ENCODE measurements at places on chromosomes 7 and 10.

DNA sequence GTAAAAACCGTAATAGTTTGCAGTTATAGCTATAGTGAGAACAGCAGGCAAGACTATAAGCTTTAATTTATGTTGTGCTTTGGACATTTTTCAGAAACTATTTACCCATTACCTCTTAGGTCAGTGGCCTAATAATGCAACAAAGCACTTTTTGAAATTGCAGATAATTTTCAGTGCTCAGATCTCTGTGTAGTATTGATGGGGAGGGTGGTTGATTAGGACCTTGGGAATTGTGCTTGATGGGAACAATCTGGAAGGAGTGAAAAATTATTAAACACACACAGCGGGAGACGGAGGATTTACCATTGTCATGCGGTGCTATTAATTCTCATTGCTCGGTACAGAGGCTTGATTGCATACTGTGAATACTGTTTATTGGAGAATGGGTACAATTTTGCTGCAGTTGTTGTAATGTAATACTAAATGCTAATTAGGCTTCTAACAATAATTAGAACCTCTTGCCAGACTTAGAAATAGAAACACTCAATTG lies 304.8 kb downstream of the LRMDA start:
- DNase-seq: no peak

- DNase-seq: peak; percentile 72
Observed at GRCh38 chr7:24979470-24979862, 512 bp downstream of the OSBPL3 start.

GRCh38 chr10:130000918-130001317 lies 36.8 kb upstream of the EBF3 start:
- no peak for DNase-seq

- DNase-seq: no peak
Observed at GRCh38 chr7:15625466-15625865, 61.0 kb downstream of the MEOX2 start.

DNA sequence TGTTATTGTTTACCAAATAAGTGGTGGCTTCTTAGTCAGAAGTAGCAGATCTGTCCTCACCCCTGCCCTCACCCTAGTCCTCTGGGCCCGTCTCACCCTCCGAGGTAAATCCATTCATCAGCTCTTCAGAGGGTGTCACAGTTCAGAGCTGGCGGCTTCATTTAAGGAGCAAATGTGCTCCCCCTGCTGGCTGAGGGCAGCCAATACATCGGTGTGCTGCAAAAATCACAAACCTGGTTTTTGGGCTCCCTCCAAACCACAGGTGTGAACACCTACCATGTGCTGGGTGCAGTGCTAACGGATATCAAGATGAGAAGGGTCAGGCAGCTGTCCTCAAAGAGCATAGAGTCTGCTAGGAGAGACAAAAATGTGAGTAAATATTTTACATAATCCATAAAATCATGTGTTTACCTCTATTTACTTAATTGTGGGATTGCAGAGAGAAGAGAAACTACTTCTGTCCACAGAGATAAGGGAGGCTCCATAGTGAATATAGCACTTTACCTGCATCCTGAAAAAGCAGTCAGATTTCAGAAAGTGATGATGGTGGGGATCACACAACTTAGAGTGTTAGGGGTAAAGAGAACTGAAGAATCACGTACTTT lies 15.5 kb upstream of the CRTAC1 start:
- peak; percentile 75 for DNase-seq

GRCh38 chr7:4144811-4145510 lies 537.1 kb upstream of the FOXK1 start:
- no peak for DNase-seq

DNA sequence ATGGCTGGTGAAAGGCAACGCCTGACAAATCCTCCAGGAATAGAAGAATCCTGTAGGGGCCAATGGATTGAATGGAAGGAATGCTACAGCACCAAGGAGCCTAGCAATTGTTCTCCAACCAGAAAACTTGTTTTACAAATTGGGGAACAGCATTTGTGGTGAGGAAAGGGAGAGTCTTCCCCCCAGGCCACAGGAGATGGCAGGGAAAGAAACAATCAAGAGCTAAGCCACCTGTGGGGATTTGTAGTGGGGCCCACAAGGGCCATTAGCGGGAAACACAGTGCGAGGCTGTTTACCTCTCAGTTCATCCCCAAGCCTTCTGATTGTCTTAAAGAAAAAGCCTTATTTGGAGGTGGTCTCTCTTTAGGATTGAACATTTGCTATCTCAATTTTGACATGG lies 48.5 kb upstream of the KCNMA1 start:
- no peak for DNase-seq

DNA sequence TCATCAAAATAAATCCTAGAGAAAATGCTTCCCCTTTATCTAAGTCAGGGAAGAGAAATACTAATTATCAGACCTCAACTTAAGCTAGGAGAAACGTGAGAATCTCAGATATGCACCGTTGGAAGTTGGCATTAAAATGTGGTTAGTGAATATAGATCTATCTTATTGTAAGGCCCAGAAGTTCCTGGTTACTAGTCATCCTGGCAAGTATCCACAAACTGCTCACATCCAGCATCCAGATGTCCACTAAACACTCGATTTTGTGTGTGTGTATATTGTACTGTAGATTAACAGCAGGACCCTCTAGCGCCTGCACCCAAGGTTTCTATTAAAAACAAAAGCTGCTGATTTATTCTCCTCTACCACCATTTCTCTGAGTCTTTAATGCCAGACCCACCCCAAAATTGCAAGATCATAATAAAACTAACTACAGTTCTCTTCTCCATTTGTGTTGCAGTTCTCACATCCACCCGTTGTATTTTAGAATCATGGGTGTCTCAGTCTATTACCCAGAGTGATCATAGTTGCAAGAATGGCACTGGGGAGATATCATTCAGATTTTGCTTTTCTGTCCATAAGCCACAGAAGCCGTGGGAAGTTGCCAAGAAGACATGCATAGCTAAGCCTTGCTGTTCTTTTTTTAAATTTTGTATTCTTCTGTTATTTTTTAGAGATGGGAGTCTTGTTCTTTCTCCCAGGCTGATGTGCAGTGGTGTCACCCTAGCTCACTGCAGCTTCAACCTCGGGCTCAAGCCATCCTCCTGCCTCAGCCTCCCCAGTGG lies 165.4 kb downstream of the KIAA1217 start:
- no peak for DNase-seq

GRCh38 chr10:102040305-102041050 lies 15.5 kb downstream of the ARMH3 start:
- DNase-seq: no peak

GRCh38 chr7:18356191-18356645 lies 139.3 kb upstream of the HDAC9 start:
- peak; percentile 76 for DNase-seq

DNA sequence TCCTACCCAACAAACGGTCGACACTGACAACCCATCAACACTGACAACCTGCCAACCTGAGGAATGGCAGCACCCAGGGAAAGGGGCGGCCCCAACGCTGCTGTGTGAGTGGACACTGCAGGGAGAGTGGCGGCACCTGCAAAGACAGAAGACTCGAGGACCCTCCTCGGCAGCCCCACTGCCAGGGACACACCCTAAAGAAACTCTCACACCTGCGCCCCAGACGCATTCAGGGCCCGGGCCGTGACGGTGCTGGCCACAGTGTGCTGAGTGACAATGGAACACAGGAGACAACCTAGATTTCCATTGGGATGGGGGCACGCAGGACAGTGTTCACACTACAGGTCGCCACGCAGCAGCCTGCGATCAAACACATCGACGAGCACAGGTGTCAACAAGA lies 3.6 kb downstream of the CAMK2B start:
- no peak for DNase-seq

- no peak for DNase-seq
Observed at GRCh38 chr7:147524726-147525250, 1065.8 kb upstream of the C7orf33 start.

GRCh38 chr7:37405603-37406122 lies 43.0 kb downstream of the ELMO1 start:
- DNase-seq: no peak

- no peak for DNase-seq
Observed at GRCh38 chr7:55147101-55147500, 128.3 kb downstream of the EGFR start.

Data from SK-MEL-5 (cell line).